ENCODE measurements at places on chromosomes 1 and 21. TPM values are rescaled to one million over a fixed set of nuclear protein-coding genes. Genes with fewer than 3 reads are reported as not detected.

Gene TARS2
- total RNA-seq = 10.6 TPM

DNA sequence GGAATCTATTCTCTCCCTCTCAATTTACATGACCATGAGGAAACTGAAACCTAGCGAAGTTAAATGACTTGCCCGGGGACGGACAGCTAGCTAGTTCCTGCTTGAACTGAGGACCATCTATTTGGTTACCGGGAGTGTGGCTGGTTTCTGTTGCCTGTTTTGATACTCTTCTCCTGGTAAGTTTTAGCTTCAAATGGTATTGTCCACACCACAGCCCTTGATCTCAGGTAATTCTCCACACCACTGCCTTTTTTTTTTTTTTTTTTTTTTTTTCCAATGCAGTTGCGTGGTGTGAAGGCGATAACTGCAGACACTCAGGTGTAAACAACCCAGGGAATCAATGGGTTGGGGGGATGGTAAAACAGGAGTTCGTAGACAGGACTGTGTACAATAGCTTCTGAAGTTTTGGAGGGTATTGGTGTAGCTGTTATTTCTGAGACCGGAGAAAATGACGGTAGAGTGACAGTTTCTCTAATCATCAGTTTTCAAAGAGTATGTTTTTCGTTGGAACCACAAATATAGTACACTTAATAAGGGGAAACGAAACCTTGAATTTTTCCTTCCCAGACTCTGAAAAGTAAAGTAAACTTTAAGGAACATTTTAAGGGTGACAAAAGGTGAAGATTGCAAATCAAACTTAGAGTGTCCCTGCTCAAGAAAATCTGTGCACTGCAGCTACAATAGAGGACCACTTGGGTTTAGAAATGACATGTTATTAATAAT, 125.3 kb upstream of the CACYBP start:
- DNase-seq = no peak

DNA sequence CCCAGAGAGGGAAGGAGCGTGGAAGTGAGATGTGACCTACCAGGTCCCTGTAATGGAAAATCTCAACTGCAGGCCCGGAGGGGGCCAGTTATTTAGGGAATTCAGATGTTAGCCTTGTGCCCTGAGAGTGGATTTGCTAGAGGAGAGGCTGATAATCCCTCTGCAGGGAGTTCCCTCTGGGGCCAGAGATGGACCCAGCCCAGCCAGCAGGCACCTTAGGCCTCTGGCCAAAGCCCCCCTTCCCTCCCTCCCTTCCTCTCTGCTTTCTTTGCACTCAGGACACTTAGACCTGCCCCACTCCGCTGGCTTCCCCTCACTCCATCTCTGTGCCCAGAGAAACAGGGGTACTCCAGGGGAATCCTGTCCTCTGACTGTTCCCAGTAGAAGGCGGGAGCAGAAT, 1.5 kb upstream of the ATP1A2 start:
- no peak for DNase-seq

DNA sequence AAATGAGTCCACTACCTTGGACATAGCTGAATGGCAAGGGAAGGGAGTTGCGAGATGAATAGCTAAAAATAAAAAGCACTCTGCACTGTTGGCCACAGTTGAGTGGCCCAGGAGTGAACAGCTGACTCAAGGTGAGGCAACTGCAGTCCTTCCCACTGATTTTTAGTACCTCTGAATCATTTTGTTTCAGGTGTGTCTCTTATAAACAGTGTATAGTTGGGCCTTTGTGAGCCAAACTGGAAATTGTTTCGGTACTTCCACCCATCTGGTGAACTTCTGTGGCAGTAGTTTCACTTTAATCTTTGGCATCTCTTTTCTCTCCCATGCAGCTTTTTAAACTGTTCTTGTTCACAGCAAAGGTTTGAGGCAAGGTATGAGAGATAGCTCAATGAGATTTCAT, 122.7 kb downstream of the VAV3 start:
- DNase-seq = no peak

- no peak for DNase-seq
These were observed 130.8 kb downstream of the PRDM2 start for GRCh38 chr1:13830616-13831280.

Gene KCNA3
- total RNA-seq = 2.4 TPM

- no peak for DNase-seq
These were observed 51.5 kb upstream of the SLC22A15 start for GRCh38 chr1:115924770-115925169.

Gene DYRK3
- 10.7 TPM for total RNA-seq

Gene PFKL
- 115 TPM for total RNA-seq

Gene PTPN14
- total RNA-seq = 48.3 TPM

DNA sequence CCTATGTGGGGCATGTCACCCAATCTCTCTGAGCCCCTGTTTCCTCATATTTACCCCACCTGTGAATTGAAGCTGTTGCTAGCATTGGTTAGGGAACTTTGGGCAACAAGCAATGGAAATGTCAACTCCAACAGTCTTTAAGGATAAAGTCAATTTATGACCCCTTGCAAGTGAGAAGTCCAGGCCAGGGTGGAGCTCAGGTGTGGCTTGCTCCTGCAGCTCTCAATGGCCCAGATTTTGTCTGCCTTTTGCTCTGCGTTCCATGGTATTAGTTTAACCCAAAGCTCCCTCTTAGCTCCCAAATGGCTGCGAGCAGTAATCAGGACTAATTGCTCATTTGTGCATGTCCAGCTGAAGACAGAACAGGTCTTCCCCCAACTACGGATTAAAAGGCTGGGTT, 70.4 kb upstream of the ABCG1 start:
- no peak for DNase-seq

Gene BTBD8
- total RNA-seq = 4.9 TPM

- no peak for DNase-seq
These were observed at the start of gene SYT2 for GRCh38 chr1:202710070-202711045. Gene SYT2 (minus strand): TSS chr1:202710454. CDS start chr1:202605772, 104,682 bp downstream.

All from aorta (tissue), 5 donors.